ENCODE measurements at places on chromosomes 2 and 18. TPM values are rescaled to one million over a fixed set of nuclear protein-coding genes. Genes with fewer than 3 reads are reported as not detected.

- peak; percentile 56 for DNase-seq
Measured at GRCh38 chr2:64363848-64364247, 90.1 kb upstream of the LGALSL start.

The PAX3 gene
- 2.7 TPM for total RNA-seq

The RPRM gene
- not detected for total RNA-seq

GRCh38 chr2:150584081-150584480 lies 96.6 kb upstream of the RND3 start:
- no peak for DNase-seq

The CXCR1 gene
- total RNA-seq = 0.46 TPM

DNA sequence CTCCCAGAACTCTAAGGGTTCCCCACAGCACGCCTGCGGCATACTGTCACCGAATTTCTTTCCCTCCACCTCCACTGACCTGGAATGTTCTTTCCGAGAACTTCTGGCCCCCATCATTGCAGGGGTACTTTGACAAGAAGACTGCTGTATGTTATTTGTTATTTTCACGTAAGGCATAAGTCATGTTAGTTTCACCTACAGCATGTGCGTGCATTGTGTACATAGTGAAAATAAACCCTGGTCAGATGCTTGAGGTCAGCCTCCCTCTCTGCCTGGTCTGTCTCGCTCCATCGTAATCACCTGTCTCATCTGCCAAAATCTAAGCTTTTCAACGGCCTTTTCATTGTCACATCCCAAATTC lies 4.1 kb downstream of the ABCG8 start:
- DNase-seq = peak; percentile 4

DNA sequence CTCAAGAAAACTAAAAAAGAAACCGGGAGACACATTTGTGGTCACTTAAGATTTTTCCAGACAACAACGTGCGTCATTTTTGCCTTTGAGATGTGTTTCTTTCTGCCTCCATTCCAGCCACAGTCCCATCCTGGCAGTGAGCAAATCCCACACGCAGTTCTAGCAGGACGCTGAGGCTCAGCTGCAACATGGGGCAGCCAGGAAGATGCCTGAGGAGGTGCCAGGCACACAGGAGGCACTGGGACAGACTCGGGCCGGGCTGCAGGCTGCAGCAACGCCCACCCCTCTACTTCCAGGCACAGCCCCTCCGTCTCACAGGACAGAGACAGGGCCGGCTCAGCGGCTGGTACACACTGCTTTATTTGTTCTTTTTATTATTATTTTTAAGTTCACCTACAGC lies 13.1 kb downstream of the KLF11 start:
- DNase-seq = no peak

The FRZB gene
- total RNA-seq = 7.0 TPM
